ENCODE measurements at places on chromosomes 3 and 15. TPM values are rescaled to one million over a fixed set of nuclear protein-coding genes. Genes with fewer than 3 reads are reported as not detected.
A peak's percentile ranks its signal among the peaks of the same experiment; 100 is the strongest.

TXNRD3 gene
- total RNA-seq, result 1.5 TPM

- DNase-seq, result no peak
- H3K4me1 ChIP-seq, result no peaks in the 10 kb centered on the region
- H3K4me3 ChIP-seq, result no peak overlapping the region
- H3K27me3 ChIP-seq, result no peaks in the 10 kb centered on the region
- no peak overlapping the region for H3K27ac ChIP-seq
These were observed 554.5 kb downstream of the ZIC1 start for GRCh38 chr3:147963711-147964110.

- peaks cover 6% of the 10 kb centered on the region for H3K36me3 ChIP-seq
- H3K27ac ChIP-seq, result no peak overlapping the region
- no peaks in the 10 kb centered on the region for H3K27me3 ChIP-seq
- H3K4me1 ChIP-seq, result no peaks in the 10 kb centered on the region
These were observed 43.7 kb downstream of the ISL2 start for GRCh38 chr15:76380249-76380648.

- no peak overlapping the region for H3K27ac ChIP-seq
- no peak for DNase-seq
- H3K36me3 ChIP-seq, result no peaks in the 10 kb centered on the region
- H3K4me3 ChIP-seq, result no peak overlapping the region
- H3K4me1 ChIP-seq, result peaks cover 2% of the 10 kb centered on the region
These were observed 17.6 kb upstream of the GATM start for GRCh38 chr15:45395943-45396342.

DNA sequence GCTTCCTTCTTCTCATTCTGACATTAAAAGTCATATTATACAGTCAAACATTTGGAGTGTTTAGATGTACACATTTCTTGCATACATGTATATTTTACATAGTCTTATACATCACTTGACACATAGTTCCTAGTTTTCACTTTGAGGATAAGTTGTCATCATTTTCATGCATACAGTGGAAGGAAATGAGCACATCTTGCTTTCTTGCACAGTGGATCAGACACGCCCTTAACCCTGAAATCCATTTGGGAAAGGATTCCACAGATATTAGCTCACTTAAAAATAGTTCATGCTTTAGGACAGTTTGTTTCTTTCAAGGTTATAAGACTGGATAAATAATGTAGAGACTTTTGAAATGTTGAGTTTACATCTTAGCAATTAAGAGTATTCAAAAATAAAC is 148.6 kb upstream of the MME start:
- DNase-seq, result no peak
- H3K27ac ChIP-seq, result no peak overlapping the region
- H3K36me3 ChIP-seq, result no peaks in the 10 kb centered on the region
- H3K27me3 ChIP-seq, result peaks cover 3% of the 10 kb centered on the region

DNA sequence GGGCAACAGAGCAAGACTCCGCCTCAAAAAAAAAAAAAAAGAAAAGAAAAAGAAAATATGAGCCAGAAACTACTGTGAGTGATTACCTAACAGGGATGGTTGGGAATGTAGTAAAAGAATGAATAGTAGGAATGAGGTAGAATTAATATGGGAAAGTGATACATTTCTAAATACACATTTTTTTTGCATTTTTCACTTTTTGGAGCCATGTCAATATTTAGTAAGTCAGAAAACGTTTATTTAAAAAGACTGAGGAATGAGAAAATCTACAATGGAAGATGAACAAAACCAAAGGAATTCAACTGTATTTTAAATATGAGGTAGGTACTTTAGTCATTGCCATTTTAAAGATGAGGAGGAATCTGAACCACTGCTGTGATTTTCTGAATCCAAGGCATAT is 817.2 kb upstream of the CADM2 start:
- H3K4me3 ChIP-seq, result no peak overlapping the region
- H3K27ac ChIP-seq, result no peak overlapping the region
- H3K36me3 ChIP-seq, result no peaks in the 10 kb centered on the region
- no peaks in the 10 kb centered on the region for H3K4me1 ChIP-seq

DNA sequence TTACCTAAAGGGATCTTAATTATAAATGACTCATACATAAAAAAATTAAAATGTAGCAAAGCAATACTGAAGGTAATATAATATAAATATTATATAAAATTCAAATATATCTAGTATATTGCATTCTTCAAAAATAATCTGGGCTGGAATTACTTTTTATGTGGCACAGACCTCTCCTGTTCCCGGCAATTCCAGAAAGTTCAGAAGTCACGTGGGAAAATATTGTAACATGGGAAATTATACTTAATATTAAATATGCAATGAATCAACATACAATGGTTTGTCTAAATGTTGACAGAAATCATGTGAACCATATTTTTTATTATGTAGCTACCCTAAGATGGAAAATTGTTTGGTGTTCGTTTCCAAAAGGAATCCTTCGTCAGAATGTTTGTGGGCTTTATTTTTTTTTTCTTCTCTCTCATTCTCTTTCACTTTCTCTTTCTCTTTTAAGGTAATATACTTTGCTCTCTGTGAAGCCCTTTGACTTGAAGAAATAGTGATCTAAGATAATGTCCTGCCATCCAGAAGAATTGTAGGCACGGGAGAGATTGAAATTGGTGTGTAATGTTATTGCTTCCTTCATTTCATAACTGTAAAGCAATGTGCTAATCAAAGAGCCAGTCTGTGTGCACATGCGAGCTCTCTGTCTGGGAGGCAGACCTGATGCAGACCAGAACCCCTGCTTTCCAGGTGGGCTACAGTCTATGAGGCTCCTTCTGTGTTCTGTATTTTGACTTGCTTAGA is 559.4 kb downstream of the NR2F2 start:
- H3K36me3 ChIP-seq, result no peaks in the 10 kb centered on the region
- H3K27ac ChIP-seq, result peak overlapping the region; percentile 74
- H3K27me3 ChIP-seq, result no peaks in the 10 kb centered on the region
- DNase-seq, result no peak
- H3K4me1 ChIP-seq, result peaks cover 5% of the 10 kb centered on the region

THBS1 gene
- total RNA-seq, result 5.4 TPM

SLC28A1 gene
- total RNA-seq, result not detected

- H3K27me3 ChIP-seq, result no peaks in the 10 kb centered on the region
- no peak for DNase-seq
- H3K4me1 ChIP-seq, result peaks cover 25% of the 10 kb centered on the region
- H3K4me3 ChIP-seq, result no peak overlapping the region
- peak overlapping the region; percentile 58 for H3K27ac ChIP-seq
These were observed 4.3 kb downstream of the PPIB start for GRCh38 chr15:64158363-64159134.

EFHB gene
- 0.17 TPM for total RNA-seq

GRAMD2A gene
- total RNA-seq, result not detected

DNA sequence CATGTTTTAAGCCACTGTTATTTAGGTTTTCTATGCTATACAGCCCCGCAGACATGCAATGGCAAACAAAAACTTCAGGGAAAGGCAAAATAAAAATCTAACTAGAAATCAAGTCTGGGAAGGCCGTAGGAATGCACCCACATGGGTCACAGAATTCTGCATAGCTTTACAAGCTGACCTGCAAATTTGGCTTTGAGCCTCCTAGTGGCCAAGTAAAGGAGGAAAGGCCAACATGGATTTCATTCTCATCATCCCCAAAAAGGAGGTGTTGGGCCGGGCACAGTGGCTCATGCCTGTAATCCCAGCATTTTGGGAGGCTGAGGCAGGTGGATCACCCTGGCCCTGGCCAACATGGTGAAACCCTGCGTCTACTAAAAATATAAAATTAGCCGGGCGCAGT is 124.3 kb downstream of the FBLN2 start:
- no peak for DNase-seq
- H3K4me1 ChIP-seq, result no peaks in the 10 kb centered on the region
- H3K27me3 ChIP-seq, result peaks cover 6% of the 10 kb centered on the region
- no peak overlapping the region for H3K27ac ChIP-seq
